Omental fat pad (tissue), 4 donors: ENCODE measurements at places on chromosomes 1 and 21. TPM values are rescaled to one million over a fixed set of nuclear protein-coding genes. Genes with fewer than 3 reads are reported as not detected.

- DNase-seq: no peak
These were observed 123.7 kb downstream of the NOS1AP start for GRCh38 chr1:162193221-162193620.

- no peak for DNase-seq
These were observed 17.0 kb downstream of the NSL1 start for GRCh38 chr1:212774584-212774983.

DNA sequence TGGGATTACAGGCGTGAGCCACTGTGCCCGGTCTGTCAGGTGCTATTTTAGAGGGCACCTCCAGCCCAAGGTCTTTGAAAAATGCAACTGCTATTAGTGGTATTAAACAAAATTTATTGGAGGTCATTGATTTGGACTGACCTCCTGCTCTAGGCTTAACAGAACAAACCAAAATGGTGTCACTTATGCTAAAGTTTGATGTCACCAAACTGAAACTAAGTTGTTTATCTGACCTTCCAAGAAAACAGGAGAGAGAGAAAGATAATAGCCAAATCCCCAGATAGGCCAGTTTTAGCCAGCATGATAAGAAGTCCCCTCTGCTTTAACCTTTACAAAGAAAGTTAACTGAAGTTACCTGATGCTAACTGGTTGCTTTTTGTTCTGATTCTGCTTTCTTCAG lies 8.1 kb upstream of the INAVA start:
- DNase-seq: no peak

- no peak for DNase-seq
These were observed 5.7 kb downstream of the NTRK1 start for GRCh38 chr1:156866249-156866909.

The LCE1D gene
- not detected for total RNA-seq

The EDN2 gene
- total RNA-seq: not detected

The NDUFV3 gene
- 45.4 TPM for total RNA-seq

The C8A gene
- total RNA-seq: not detected

The ARHGAP29 gene
- total RNA-seq: 129 TPM
